ENCODE measurements at places on chromosomes 3 and 15.

DNA sequence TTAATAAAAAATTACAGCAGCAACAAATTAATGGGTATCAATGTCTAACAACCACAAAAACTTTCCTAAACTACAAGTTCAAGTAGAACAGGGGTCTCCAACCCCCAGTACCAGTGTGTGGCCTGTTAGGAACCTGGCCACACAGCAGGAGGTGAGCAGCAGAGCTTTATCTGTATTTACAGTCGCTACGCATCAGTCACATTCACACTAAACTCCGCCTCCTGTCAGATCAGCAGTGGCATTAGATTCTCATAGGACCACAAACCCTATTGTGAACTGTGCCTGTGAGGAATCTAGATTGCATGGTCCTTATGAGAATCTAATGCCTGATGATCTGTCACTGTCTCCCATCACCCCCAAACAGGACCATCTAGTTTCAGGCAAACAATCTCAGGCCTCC, 18.5 kb upstream of the LIPC start:
- DNase-seq, result no peak

DNA sequence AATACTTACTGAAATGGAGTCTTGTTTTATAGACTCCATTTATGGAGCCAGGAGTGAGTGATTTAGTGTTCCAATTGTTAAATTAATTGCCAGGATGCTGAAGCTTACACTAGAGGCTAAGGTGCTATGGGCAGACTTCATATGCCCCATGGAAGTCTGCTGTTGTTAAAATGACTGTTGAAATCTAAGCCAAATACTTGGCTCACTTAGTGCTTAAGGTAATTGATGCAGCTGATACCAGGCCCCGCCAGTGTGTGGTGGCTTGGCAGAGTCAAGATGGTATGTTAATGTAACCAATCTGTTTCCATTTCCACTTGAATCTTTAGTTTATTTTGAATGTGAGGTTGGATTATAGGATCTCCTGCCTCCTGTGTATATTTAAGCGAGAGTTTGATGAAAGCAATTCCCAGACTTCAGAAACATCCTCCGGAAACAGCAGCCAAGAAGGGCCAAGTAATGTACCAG, 187.1 kb downstream of the ITPR1 start:
- no peak for DNase-seq

GRCh38 chr3:64332459-64333350, 107.4 kb upstream of the PRICKLE2 start:
- no peak for DNase-seq

GRCh38 chr3:8760506-8760905, 8.9 kb downstream of the OXTR start:
- no peak for DNase-seq

DNA sequence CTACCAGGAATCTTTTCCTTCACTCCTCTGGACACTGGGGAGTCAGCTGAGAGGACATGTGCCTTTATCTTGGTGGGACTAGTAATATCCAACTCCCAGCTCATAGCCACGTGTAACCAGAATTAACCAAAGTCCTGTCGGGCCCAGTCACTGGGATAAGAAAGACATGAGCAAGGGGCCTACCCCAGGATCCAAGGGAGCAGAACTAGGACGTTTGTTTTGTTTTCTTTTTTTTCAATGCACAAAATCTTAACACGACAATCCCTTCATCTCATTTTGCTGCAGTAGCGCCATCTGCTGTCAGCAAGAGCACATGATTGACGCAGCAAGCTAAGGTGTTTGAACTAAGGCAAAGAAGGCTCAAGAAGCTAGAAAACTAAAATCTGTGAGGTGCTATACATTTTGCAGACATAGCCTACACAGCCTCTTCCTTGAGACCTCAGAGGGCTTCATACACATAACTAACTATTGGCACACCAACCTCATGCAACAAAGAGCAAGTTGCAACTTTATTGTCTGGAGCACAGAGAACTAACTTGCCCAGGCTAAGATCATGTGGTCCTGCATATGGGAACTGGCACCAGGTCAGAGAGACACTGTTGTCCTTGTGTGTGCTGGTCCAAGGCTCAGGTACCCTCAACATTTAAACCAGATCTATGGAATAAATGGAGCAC, 43.6 kb downstream of the RLBP1 start:
- DNase-seq, result peak; percentile 56

Data from stimulated activated naive CD8-positive, alpha-beta T cell treated with anti-CD3 and anti-CD28 coated beads, Interleukin-15, amount 100 ng/mL, for 72 hours (primary cell).